ENCODE measurements at places on chromosomes 1 and 21. TPM values are rescaled to one million over a fixed set of nuclear protein-coding genes. Genes with fewer than 3 reads are reported as not detected.
A peak's percentile ranks its signal among the peaks of the same experiment; 100 is the strongest.

- no peak overlapping the region for H3K27ac ChIP-seq
- no peaks in the 10 kb centered on the region for H3K4me1 ChIP-seq
- H3K36me3 ChIP-seq = peaks cover 10% of the 10 kb centered on the region
- no peaks in the 10 kb centered on the region for H3K27me3 ChIP-seq
- H3K4me3 ChIP-seq = no peak overlapping the region
Measured at GRCh38 chr1:205600085-205600484, 31.7 kb downstream of the ELK4 start.

GRCh38 chr21:38965241-38965640 is 159.5 kb downstream of the ETS2 start:
- no peaks in the 10 kb centered on the region for H3K27me3 ChIP-seq
- peaks cover 7% of the 10 kb centered on the region for H3K36me3 ChIP-seq
- H3K27ac ChIP-seq = no peak overlapping the region
- H3K4me3 ChIP-seq = no peak overlapping the region

The E2F2 gene
- total RNA-seq = 5.1 TPM

The AJAP1 gene
- total RNA-seq = 8.6 TPM

The KRTAP12-4 gene
- total RNA-seq = not detected

- no peak overlapping the region for H3K4me3 ChIP-seq
- H3K27ac ChIP-seq = no peak overlapping the region
- DNase-seq = no peak
- no peaks in the 10 kb centered on the region for H3K27me3 ChIP-seq
- no peaks in the 10 kb centered on the region for H3K36me3 ChIP-seq
- peaks cover 9% of the 10 kb centered on the region for H3K4me1 ChIP-seq
Measured at GRCh38 chr1:39189592-39190041, 14.9 kb upstream of the MACF1 start.

DNA sequence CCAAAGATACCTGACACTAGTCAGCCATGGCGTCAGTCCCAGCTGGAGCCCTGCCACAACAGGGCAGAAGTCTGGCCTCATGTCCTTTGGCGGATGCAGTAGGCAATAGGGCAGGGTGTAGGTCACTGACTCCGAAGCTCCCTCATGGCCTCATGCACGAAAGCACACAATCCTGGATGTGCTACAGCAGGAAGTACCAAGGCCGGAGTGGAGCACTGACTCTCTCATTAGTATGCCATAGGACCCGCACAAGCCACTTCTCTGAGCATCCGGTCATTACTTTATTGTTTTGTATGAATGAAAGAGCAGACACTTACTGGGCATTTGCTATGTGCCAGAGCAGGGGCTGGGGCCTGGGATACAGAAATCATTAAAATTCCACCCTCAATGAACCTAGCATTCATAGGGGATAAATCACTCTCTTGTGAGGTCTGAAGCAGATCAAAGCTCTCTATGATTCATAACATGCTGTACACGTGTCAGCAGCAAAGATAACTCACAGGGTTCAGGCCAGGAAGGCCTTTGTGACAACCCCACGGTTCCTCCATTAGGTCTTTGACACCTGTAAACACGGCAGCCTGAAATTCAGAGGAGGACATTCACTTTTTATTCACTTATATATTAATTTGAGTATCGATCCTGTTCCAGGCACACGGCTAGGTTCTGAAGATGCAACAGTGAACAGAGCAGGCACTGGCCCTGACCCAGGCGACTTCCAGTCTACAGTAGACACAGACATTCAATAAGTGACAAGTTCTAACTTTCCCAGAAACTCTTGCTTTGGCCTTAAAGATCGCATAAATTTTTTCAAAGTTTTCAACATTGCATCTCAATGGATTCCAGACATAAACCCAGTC is 357.9 kb upstream of the USP24 start:
- no peak for DNase-seq
- no peak overlapping the region for H3K27ac ChIP-seq
- no peaks in the 10 kb centered on the region for H3K27me3 ChIP-seq

The PTGFRN gene
- total RNA-seq = 31.7 TPM

DNA sequence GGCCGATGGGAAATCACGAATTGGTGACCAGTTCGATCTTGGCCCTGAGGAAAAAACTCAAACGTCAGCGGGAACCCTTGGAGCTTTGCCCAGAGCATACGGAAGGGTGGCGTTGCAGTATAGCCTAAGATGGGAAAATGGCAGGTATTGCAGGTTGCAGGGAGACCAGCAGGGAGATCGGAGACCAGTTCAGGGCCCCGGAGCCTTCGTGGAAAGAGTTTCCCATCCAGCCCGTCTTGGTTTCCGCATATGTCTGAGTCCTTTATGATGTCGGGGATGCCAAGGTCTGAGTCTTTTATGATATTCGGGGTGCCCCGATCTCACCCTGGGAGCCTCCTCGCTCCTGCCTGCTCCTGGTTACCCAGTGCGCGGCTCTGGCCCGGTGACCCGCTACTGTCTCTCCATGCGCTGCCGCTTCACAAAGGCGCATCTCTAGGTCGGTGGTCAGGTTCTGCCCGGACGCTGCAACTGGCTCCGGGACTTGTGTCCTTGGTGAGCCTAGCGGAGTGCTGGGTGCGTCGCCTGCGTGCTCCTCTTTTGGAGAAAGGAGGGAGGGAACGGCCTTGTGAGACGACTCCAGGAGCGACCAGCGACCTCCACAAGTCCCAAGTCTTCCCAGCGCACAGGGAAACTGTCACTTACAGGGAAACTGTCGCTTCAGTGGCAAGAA is 94.2 kb downstream of the PRKAB2 start:
- no peak for DNase-seq
- H3K27ac ChIP-seq = no peak overlapping the region
- H3K4me1 ChIP-seq = no peaks in the 10 kb centered on the region
- H3K36me3 ChIP-seq = peaks cover 2% of the 10 kb centered on the region
- H3K4me3 ChIP-seq = peak overlapping the region; percentile 77

Data from H9 (cell line).